ENCODE measurements at places on chromosomes 2 and 18.
A peak's percentile ranks its signal among the peaks of the same experiment; 100 is the strongest.

- DNase-seq = no peak
Measured at GRCh38 chr2:66753257-66753656, 318.3 kb downstream of the MEIS1 start.

GRCh38 chr2:66872986-66873754 lies 438.2 kb downstream of the MEIS1 start:
- DNase-seq = no peak

DNA sequence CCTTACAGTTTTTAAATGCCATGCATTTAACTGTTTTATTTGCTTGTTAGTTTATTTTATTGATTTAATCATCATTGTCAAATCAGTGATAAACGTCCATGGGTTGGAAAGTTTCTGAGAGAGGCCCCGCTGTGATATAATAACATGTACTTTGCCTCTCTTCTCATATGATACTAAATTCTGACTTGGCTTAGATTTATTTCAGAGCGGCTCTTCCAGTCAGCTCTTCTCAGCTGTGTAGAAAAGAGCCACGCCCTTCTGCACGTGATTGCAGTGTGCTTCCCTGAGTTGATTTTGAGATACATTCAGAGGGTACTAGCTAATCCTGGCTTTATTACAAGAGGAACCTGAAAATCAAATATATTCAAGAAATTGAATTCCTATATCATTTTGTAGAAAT lies 218.6 kb downstream of the KCNE4 start:
- no peak for DNase-seq

DNA sequence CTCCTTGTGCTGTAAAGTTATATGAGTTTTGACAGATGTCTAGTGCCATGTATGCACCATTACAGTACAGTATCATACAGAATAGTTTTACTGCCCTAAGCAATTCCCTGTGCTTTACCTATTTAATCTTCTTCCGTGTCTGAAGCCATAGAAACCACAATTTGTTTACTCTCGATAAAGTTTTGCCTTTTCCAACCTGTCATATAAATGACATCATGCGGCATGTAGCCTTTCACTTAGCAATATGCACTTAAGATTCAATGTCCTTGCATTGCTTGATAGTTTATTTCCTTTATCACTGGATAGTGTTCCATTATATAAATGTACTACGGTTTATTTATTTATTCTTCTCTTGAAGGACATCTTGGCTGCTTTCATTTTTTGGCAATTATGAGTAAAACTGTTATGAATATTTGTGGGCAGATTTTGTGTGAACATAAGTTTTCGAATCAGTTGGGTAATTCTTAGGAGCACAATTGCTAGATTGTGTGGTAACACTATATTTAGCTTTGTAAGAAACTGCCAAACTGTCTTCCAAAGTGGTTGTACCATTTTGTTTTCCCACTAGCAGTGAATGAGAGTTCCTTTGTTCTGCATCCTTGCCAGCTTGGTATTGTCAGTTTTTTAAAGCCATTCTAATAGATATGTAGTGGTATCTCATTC lies 136.8 kb upstream of the MAP3K20 start:
- DNase-seq = no peak

DNA sequence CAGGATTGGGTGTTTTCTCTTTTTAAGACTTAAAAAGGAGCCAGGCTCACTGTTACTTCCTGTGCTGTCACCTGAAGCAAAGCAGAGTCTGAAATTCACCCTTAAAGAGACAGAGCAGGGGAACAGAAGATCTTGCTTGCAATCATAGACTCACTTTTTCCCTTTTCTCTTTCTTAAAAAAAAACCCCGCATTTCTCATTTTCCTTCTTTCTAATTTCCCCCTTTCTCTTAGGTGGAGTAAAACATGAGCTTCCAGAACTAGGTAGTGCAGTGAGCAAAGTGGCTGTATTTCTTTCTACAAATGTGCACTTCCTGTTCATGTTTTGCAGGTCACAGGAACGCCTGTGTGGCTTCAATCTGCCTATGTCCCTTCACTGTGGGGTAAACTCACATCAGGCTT lies 381.2 kb downstream of the LPIN1 start:
- DNase-seq = peak; percentile 13

GRCh38 chr2:95278051-95278471 lies 3.8 kb downstream of the PROM2 start:
- peak; percentile 56 for DNase-seq

- DNase-seq = no peak
Measured at GRCh38 chr2:203897544-203897943, 30.0 kb downstream of the CTLA4 start.

- DNase-seq = no peak
Measured at GRCh38 chr2:222711315-222711940, 40.0 kb downstream of the MOGAT1 start.

DNA sequence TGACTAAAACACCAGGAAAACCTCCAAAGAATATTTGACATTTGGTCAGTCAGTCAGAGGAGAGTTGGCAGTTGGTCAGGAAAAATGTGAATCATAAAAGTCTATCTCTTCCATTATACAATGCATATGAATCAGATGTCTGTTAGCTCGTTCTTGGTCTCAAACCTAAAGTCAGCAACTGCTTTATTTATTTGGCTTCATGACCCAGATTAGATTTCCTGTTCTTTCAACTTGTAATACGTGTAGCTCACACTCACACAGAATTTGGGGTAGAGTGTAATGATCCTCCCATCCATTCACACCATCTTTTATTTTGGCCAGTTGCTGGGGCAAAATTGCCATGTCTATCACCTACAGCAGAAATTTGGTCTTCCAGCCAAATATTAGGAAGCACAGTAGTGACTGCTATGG lies 81.9 kb upstream of the COL5A2 start:
- no peak for DNase-seq

- DNase-seq = no peak
Measured at GRCh38 chr2:219272995-219273394, 6.2 kb upstream of the DNAJB2 start.

GRCh38 chr18:576924-577323 lies 3.3 kb upstream of the CETN1 start:
- no peak for DNase-seq

DNA sequence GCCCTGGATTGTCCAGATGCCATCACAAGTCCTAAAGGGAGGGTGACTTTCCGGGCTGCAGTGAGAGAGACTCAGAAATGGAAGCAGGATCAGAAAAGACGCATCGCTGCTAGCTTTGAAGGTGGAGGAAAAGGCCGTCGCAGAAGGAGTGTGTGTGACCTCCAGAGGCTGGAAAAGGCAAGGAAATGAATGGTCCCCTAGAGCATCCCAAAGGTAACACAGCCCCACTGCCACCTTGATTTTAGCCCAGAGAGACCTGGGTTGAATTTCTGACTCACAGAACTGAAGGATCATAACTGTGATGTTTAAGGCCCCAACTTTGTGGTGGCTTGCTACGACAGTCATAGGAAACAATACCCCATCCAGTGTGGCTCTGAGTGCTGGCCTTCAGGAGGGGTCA lies 8.6 kb upstream of the NCK2 start:
- DNase-seq = no peak

DNA sequence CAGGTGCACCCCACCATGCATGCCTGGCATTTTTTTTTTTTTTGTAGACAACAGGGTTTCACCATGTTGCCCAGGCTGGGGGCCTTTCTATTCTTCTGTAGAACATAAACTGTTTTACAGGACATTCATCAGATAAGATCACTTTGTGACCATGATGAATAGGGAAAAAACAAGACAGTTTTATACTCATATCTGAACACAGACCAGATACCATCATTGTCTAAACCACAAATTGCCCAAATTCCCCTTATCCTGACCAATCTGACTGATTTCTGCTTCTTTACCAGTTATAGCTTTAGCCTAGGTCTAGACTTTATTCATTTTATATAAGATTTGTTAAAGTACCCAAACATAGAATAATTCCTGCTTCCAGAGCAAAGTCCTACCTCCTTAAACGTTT lies 1699.3 kb upstream of the TMEFF2 start:
- no peak for DNase-seq

GRCh38 chr2:173226899-173227698 lies 127.6 kb upstream of the CDCA7 start:
- no peak for DNase-seq

- no peak for DNase-seq
Measured at GRCh38 chr2:178128836-178129630, 16.8 kb downstream of the RBM45 start.

DNA sequence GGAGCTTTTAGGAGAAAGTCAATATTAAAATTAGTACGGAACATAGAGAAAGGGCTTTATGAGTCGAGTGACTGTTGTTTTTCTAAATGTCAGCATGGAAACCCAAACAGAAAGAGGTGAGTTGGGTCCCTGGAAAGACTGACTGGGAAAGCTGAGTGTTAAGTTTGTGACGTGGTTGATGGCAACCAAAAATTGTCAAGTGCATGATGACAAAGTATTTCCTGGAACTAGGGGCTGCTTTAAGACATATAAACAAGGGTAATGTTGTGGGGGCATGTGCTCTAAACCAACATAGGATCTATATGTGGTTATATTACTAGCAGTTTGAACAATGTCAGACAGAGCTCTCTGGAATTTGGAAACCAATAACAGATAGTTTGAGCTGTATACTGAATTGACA lies 50.9 kb upstream of the GPD2 start:
- no peak for DNase-seq

DNA sequence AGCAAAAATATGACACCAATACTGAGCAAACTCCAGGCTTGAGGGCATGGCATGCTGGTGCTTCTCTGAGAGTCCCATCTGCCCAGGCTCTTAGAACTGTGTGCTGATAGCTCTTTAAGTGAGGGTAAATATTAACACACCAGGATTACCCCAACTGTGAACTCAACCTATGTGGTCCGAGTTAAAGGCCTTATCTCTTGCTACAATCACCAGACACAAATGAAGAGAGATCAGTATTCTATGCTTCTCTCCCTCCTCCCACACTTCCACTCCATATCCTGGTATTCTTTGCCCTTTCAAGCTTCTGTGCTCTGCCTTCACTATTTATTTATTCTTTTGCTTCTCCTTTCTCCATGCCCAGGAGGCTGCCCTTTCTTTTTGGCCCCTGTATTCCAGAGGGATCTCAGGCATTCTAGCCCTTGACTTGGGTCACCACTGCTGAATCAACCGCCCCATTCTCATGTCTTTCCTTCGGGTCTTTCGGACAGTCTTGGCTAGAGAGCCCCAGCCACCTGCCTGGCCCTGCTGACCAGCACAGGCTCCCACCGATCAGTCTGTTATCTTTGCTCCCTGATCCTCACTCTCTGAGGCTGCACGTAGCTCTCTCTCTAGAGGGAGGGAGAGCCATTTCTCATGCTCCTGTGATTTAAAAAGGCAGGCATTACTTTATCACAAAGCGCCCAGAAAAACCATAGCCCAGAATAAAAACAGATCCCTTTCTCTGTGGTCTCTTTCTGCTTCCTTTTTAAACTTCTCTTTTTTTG lies 17.2 kb upstream of the HK2 start:
- peak; percentile 76 for DNase-seq

DNA sequence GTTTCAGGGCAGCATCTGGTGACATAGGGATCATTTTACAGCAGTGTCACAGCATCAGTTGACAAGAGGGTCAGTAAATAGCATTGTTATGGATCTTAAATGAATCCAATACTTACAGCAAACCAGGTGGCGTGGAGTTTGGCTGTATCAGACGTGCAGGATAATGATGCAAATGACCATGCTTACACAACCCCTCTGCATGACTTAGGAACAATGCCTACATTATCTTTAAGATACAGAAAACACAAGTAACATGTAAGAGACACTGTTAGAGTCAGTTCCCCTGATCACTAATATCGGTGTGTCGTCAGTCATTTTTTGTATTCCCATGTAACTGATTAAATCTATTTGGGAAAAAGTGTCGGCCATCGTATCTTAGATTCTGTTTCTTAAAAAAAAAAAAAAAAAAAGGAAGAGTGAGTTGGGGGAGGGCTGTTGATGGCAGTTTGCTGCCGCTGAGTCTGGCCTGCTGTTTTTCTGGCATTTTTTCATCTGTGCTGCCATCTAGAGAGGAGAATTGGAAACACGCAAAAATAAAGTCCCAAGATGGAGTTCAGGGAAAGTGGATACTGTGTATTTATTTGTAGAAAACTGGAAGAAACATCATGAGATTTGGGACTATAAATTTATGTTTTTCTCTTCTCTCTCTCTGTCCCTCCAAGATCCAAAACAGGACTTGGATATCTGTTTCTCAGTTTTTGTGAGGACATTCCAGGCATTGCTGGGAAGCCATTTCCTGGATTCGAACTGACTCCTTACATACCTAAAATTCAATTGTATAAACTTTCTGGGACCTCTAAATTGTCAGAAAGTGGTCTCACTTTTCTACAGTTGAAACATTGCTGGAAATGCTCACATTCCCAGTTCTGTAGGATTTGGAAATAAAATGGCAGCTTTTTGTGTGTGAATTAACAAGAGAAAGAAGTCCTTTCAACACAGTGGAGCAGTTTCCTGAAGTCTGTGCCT lies 60.3 kb upstream of the AGPS start:
- peak; percentile 81 for DNase-seq

GRCh38 chr2:105102001-105102400 lies 64.1 kb downstream of the MRPS9 start:
- no peak for DNase-seq

GRCh38 chr2:119484834-119485233 lies 39.4 kb downstream of the SCTR start:
- no peak for DNase-seq

- no peak for DNase-seq
Measured at GRCh38 chr18:13266218-13267100, 47.9 kb downstream of the LDLRAD4 start.
